Left renal pelvis (tissue), 4 donors: ENCODE measurements at places on chromosomes 1 and 21.

- DNase-seq, result no peak
These were observed 87.0 kb downstream of the DPYD start for GRCh38 chr1:97833881-97834280.

DNA sequence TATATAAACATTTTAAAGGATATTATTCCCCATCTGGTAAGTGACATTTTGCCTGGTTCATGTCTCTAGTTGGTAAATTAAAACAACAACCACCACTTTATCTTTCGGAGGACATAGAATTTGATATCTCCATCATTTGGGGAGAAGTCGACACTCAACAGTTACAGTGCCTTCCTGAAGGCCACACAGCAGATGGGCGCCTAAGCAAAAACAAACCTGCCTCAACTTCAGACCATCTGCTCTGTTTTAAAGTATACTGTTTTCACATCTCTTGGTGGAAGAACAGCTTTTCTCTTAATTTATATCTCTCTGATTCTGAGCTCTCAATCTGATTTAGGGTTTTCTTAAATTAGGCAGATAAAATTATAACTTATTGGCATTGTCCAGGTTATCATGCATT lies 282.2 kb downstream of the RYR2 start:
- no peak for DNase-seq

DNA sequence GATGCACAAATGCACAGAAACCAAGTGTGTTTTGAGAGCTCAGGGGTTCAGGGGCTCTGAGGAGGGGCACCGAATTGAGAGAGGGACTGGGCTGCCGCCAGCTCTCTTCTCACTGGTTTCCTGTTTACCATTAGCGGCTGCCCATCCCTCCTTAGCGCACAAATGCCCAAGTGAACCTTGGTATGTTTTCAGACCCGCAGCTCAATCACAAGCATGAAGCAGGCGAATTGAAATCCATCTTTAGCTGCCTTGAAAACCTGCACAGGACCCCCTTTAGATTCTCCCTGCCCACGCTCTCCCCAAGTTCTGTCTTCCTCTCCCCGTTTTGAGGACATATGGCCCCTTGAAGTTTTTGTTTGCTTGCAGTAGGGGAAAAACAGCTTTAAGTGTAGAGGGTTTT lies 61.1 kb upstream of the ACOT11 start:
- DNase-seq, result no peak

GRCh38 chr1:9062846-9063245 lies 6.6 kb downstream of the SLC2A5 start:
- no peak for DNase-seq

DNA sequence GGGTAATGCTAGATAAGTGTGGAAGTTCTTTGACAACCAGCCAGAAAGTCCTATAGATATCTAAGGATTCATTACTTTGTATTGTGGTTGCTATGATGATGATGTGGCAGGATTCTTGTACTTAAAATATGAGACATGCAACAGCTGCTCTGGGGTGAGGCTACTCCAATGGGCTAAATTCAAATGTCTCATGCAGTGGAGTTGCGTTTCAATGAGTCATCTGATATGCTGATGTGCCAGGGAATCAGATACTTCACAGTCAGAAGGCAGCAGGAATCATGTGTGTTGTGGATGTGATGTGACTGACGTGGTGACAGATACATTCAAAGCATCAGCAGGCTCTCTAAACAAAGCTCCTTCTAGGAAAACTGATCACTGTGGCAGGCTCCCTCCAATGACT lies 66.5 kb downstream of the TSEN15 start:
- no peak for DNase-seq

- no peak for DNase-seq
These were observed 30.2 kb downstream of the PLEKHO1 start for GRCh38 chr1:150179867-150180266.

DNA sequence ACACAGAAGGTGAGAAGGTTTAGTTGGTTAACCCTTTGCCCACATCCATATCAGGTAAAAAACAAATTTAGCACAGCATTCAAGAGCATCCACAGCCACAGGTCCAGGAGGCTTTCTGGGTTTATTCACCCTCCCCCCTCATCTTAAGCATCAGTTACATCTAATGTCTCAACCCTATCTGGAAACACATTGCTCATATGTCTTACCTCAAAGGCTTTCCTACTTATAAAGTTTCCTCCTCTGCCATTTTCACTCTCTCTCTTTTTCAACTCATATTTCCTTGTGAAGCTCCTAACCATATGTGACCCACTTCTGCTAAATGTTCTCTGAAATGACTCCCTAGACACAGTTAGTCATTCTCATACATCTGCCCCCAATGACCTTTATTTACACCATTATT lies 47.9 kb upstream of the RUNX1 start:
- DNase-seq, result no peak

DNA sequence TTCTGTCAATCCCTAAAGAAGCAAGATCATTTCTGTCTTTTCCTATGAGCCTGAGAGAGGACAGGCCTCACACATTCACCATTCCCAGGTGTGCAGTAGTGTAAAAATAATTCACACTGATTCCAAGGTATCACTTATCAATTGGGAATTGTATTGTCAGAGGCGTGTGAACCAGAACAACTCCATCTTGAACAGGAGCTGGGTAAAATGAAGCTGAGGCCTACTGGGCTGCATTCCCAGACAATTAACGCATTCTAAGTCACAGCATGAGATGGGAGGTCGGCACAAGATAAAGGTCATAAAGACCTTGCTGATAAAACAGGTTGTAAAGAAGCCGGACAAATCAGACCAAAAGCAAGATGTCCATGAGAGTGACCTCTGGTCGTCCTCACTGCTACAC lies 239.2 kb downstream of the SMYD3 start:
- no peak for DNase-seq

- no peak for DNase-seq
These were observed 467.5 kb upstream of the CXADR start for GRCh38 chr21:17045214-17045853.

DNA sequence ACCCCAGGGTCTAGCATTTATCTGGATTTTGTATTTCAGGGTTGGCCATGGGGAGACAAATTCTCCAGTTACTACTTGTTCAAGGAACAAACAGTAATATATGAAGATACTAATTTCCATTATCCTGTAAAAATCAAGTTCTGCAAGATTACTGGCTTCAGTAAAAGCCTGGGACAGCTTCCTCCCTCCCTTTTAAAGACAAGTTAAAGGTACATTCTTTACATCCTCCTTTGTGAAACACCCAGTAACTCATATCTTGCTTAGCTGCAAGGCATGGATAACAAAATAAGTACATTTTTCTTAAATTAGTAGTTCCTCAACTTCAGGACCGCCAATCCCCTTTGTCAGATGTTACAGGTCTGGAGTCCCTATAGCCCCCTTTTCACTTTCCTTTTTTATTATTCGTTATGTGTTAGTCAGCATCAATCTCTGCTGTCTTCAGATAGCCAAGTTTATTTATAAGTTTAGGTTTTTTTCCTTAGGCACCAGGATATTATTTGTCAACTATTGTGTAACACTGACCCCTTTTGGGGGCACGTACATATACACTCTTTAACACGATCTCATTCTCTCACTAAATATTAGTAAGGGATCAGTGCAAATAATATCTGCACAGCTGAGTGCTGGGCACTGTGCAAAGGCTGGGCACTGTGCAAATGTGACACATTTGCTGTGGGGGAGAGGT lies 9.8 kb downstream of the ERRFI1 start:
- no peak for DNase-seq

GRCh38 chr1:19311931-19312781 lies at the start of the genes AKR7A2 and SLC66A1:
TSS of gene AKR7A2 (minus strand) at chr1:19312144. CDS start at chr1:19312124, 20 bp downstream.
TSS of gene SLC66A1 (plus strand) at chr1:19312326. CDS start at chr1:19317678, 5,352 bp downstream.
- peak; percentile 77 for DNase-seq

DNA sequence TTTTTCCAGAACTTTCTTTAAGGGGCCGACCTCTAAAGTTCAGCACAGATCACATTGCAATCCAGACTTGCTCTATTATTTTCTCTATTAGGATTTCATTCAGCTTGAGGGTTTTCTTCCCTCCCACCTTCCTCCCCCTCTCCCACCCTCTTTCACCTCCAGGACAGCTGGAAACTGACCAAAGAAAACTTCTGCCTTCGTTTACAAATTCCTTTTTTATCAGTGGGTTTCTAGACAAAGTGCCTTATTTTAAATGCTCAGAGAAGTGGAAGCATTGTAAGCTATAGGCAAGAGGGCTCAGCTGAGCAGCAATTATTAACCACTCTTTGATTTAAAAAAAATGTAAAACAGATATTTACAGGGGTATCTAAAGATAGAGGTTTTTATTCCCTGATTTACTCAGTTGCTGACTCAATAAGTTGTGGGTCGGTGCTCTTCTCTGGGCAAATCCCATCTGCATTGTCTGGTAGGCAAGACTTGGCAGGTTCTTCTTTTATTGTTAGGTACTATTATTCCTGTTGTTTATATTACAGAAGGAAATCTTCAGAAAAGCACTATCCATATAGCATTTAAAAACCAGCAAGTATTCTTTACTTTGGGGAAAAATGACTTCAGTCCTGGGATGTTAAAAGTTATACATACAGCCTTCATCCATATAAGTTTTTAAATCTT lies 277.0 kb upstream of the C1orf105 start:
- DNase-seq, result no peak

DNA sequence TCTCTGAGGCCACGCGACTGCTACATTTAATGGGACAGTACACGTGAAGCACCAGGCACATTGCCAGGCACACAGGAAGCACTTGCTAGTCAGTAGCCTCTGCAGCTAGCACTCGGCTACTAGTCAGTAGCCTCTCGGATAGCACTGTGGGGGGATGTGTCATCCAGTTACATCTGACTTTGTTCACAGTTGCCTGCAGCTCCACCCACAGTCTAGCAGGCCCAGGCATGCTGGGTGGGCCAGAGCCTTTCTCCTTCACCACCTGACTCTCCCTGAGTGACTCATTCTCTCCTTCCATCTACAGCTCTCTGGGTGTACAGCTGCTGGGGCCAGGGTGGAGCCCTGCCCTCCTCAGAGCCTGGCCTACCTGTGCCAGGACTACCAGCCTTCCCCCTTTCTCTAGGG lies 51.5 kb downstream of the PTPRF start:
- no peak for DNase-seq

- DNase-seq, result peak; percentile 76
These were observed 38.2 kb downstream of the BCL9 start for GRCh38 chr1:147579532-147579931.

DNA sequence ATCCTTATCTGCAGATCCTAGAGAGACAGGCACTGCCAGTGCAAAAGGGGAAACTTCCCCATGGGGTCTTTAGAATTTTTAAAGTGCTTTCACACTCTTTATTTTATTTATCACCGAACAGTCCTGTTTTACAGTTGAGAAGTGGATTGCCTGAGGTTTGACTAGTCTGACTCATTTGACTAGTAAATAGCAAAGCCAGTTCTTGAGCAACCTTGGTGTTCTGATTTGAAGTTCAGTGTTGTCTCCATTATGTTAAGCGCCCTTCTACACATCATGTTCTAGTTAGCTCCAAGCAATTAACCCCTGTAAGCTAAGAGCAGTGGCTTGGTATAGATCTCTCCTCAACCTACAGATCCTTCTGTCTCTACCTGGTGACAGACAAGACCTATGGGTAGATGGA lies 262.9 kb downstream of the CACNA1E start:
- DNase-seq, result no peak

DNA sequence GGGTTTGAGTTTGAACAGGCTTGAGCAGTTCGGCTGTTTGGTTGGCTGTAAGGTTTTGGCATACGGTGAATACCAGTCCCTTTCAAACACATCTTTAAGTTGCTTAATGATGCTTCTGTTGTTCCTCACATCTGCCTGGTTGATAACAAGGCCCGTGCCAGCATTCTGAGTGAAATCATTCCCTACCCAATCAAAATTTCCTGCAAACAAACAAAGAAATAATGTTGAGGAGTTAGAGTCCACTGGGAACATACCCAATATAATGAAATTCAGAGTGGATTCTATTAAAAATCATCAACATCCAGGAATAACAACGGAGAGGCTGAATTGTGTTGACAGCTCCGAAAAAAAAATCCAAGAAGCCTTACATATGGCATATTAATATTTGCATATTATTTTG lies 91.0 kb upstream of the MAP1LC3C start:
- no peak for DNase-seq

DNA sequence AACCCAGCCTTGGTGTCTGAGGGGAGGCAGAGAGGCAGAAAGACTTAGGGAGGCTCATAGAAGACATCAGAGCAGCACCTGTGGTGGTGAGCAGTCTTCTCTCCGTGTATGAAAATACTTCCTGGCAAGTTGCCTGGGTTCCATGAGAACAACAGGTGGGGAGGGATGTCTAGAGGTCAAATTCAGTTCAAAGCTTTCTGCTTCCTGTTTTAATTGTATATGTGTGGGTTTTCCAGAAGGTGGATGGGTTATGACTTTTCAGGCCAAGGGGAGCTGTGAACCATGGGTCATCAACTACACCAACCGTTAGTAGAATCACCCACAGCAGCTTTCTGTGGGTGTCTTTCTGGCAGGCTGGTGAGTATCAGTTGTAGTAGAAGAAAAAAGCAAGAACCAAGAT lies 4.1 kb upstream of the FCRL2 start:
- DNase-seq, result no peak

- DNase-seq, result no peak
These were observed 299.9 kb upstream of the PROX1 start for GRCh38 chr1:213687832-213688231.

GRCh38 chr1:82731216-82731615 lies 930.5 kb downstream of the ADGRL2 start:
- no peak for DNase-seq

DNA sequence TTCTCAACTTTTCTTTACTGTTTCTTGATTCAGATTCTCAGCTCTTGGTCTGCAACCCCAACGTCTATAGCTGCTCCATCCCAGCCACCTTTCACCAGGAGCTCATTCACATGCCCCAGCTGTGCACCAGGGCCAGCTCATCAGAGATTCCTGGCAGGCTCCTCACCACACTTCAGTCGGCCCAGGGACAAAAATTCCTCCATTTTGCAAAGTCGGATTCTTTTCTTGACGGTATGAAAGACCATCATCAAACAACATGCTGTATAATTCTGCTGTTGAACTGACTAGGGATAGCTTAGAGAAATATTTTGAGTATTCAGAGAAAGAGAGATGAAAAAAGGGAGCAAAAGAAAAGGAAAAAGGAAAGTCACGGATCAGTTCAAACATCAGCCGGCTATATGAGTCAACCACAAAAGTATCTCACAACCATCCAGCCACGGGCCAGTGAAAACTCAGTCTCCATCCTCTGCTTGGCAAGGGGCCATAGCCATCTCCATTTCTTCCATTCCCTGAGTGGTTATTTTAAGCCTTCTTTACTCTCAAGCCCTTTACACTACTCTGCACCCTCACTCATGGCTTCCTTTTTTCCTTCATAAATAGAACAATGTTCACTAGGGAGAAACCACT lies 14.1 kb downstream of the DNASE2B start:
- no peak for DNase-seq

DNA sequence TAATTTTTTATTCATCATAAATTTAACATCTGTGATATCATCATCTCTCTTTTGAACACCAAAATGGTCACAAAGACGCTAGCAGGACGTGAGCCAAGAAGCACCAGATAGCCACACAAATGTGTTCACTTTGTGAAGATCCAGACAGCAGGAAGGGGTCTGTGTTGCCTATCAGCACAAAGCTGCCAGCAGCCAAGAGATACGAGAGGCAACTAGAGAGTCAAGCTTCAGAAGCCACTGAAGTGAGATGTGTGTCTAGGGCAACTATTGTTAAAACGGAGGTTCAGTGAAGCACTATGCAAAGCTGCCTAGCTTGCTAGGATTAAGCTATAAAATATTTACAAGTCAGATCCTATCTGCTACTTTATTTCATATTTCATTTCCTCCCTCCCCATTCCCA lies 45.3 kb downstream of the NDC1 start:
- DNase-seq, result no peak

GRCh38 chr1:162193815-162194214 lies 124.3 kb downstream of the NOS1AP start:
- no peak for DNase-seq

GRCh38 chr1:234975122-234975940 lies 153.3 kb downstream of the TOMM20 start:
- DNase-seq, result no peak

GRCh38 chr1:208025031-208025430 lies 114.1 kb upstream of the CD34 start:
- no peak for DNase-seq
